Aortic smooth muscle cell (primary cell): ENCODE measurements at places on chromosomes 13 and 19. TPM values are rescaled to one million over a fixed set of nuclear protein-coding genes. Genes with fewer than 3 reads are reported as not detected.

The IQCN gene
- total RNA-seq: 0.13 and 0.87 TPM in 2 replicates

The PDX1 gene
- not detected in 2 replicates for total RNA-seq

The ETV2 gene
- 0.12 and 0.26 TPM in 2 replicates for total RNA-seq

The KBTBD6 gene
- 7.1 and 7.8 TPM in 2 replicates for total RNA-seq

The GARIN5A gene
- 0.26 TPM in 1 of 2 replicates, not detected in the other for total RNA-seq

The ELSPBP1 gene
- total RNA-seq: not detected in 2 replicates

The ZNF442 gene
- 6.5 and 10.5 TPM in 2 replicates for total RNA-seq

The PRR20B gene
- total RNA-seq: not detected in 2 replicates

The CD209 gene
- not detected in 2 replicates for total RNA-seq

The CABP5 gene
- total RNA-seq: not detected in 2 replicates

The REEP6 gene
- total RNA-seq: 0.92 and 1.8 TPM in 2 replicates

The DZIP1 gene
- 30.0 and 31.1 TPM in 2 replicates for total RNA-seq

The PRR19 gene
- total RNA-seq: 0.13 and 0.25 TPM in 2 replicates

The INSL3 gene
- total RNA-seq: not detected in 2 replicates

The CNOT3 gene
- 11.0 and 15.3 TPM in 2 replicates for total RNA-seq

The GRIK5 gene
- 3.4 and 5.9 TPM in 2 replicates for total RNA-seq

The TUBA3C gene
- total RNA-seq: not detected in 2 replicates

The SYCN gene
- not detected in 2 replicates for total RNA-seq

The CXCL17 gene
- not detected in 2 replicates for total RNA-seq

The ZNF493 gene
- 18.1 and 26.9 TPM in 2 replicates for total RNA-seq

The IRGC gene
- total RNA-seq: not detected in 2 replicates

The CYP2F1 gene
- not detected in 2 replicates for total RNA-seq

The HCST gene
- 0.79 and 1.2 TPM in 2 replicates for total RNA-seq

The UBE2L5 gene
- not detected in 2 replicates for total RNA-seq

The ZNF358 gene
- 6.6 and 9.5 TPM in 2 replicates for total RNA-seq

The STOML3 gene
- not detected in 2 replicates for total RNA-seq

The APLP1 gene
- total RNA-seq: 7.7 and 14.0 TPM in 2 replicates

The OR7C1 gene
- not detected in 2 replicates for total RNA-seq

The FXYD1 gene
- total RNA-seq: 3.4 and 7.0 TPM in 2 replicates

The PSG7 gene
- not detected in 2 replicates for total RNA-seq

The CGB2 gene
- total RNA-seq: not detected in 2 replicates

The B3GNT8 gene
- 0.26 and 2.0 TPM in 2 replicates for total RNA-seq

The GPATCH1 gene
- 5.8 and 7.5 TPM in 2 replicates for total RNA-seq

The MEX3D gene
- 23.3 and 28.5 TPM in 2 replicates for total RNA-seq

The PDCD2L gene
- total RNA-seq: 5.7 and 6.8 TPM in 2 replicates

The PSG3 gene
- total RNA-seq: not detected in 2 replicates

The PCDH9 gene
- 56.1 and 132 TPM in 2 replicates for total RNA-seq

The GZMM gene
- total RNA-seq: not detected in 2 replicates

The SLITRK6 gene
- under 0.01 TPM in 1 of 2 replicates, not detected in the other for total RNA-seq

The C13orf42 gene
- not detected in 2 replicates for total RNA-seq

The CDC42EP5 gene
- total RNA-seq: 23.9 and 33.4 TPM in 2 replicates

The C1QTNF9 gene
- total RNA-seq: not detected in 2 replicates

The MAST1 gene
- 0.13 and 0.19 TPM in 2 replicates for total RNA-seq

The DCLK1 gene
- 15.9 and 35.6 TPM in 2 replicates for total RNA-seq

The RASL11A gene
- 55.2 and 108 TPM in 2 replicates for total RNA-seq

The ZNF541 gene
- total RNA-seq: 0.12 and 0.13 TPM in 2 replicates

The EFNB2 gene
- 8.2 and 13.1 TPM in 2 replicates for total RNA-seq

The DMKN gene
- 0.53 and 2.3 TPM in 2 replicates for total RNA-seq

The SYNE4 gene
- 0.25 TPM in 1 of 2 replicates, not detected in the other for total RNA-seq

The ZNF582 gene
- total RNA-seq: 2.1 and 2.8 TPM in 2 replicates

The SLC1A5 gene
- 30.6 and 48.9 TPM in 2 replicates for total RNA-seq

The RABAC1 gene
- total RNA-seq: 212 and 252 TPM in 2 replicates
